ENCODE measurements at places on chromosomes 3 and 15.

- DNase-seq: no peak
These were observed 33.1 kb upstream of the CCDC50 start for GRCh38 chr3:191296041-191296541.

DNA sequence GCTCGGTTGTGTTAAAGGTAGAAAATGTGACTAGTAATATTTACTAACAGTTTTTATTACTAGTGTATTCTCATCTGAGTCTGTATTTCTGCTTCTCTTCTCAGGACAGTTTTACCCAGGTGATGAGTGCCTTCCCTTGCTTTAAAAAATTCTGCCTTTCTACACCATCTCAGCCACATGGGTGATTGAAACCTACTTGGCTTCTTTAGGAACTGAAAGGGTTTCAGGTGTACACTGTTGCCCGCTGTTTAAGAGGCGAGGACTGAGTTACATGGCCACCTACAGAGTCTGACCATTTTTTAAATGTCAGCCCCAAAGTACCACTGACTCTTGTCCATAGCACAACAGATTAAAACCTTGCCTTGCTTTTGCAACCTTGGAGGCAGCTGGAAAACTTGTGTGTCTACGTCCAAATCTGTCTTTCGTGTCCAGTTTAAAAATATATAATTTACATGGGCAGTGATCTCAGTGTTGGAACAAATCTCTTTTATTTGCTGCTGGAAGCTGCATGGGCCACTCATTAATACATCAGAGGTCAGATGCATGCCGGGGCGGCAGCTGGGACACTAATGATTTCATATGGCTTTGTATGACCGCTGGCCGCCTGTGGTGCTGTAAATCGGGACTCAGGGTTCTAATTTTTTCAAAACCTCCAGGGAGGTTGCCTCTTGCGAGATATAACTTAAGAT, 44.6 kb downstream of the TRIM71 start:
- DNase-seq: no peak

- DNase-seq: no peak
These were observed 175.6 kb upstream of the ATP10A start for GRCh38 chr15:26038693-26039092.

GRCh38 chr3:52498137-52499054, 3.3 kb downstream of the STAB1 start:
- DNase-seq: no peak

GRCh38 chr3:128824132-128824850, 55.1 kb upstream of the ACAD9 start:
- DNase-seq: no peak

DNA sequence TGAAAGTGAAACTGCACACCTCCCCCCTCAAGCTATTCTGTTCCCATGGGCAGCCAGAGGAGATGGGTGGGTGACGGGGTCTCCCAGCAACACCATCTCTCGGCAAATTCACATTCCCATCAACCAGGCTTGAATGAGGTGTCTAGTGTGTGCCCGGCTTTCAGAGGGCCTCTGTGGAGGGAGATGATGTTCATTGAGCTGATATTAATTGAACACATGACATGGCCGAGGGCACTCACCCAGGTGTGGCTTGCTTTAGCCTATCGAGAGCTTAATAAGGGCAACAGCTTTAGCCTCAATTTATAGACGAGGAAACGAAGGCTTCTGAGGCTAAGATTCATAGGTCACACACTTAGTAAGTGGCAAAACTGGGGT, 288.0 kb downstream of the UACA start:
- DNase-seq: no peak

GRCh38 chr3:139127101-139127500, 82.4 kb upstream of the PRR23C start:
- no peak for DNase-seq

GRCh38 chr3:170012683-170013400, 25.0 kb upstream of the GPR160 start:
- DNase-seq: no peak

DNA sequence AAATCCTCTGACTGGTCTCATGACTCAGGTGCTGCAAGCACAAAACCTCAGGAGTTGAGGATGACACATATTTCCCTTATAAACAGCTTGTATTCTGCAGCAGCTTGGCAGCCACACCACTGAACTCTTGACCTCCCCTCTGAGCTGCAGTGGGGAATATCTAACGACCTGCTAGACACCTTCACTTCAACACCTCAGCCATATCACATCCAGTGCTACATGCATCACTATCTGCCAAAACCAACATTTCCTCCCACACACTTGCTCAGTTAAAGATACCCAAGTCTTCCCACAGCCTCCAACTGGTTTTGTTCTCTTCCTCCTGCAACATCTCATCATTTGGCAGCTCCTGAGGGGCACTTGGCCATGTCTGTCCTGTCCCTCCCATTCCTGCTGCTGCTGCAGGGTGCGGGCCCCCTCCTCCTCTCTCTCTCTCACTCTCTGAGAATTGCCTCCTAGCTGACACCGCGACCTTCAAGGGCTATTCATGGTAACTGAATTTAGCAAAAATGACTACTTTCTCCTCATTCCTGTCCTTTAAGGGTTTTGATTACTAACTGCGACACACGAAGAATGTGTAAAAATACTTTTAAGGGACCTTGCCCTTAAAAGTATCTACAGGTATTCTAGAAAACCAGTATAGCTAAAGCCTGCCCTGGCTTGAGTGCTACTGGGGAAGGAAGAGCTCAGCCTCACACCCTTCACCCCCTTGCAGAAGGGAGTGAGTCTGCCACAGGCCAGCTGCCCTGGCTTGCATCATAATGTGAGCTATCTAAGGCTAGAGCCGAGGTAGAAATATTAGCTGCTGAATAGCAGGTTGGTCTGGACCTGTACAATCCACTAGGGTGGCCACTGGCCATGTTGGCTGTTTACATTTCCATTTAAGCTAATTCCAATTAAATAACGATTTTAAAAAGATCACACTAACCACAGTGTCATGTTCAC, 5.0 kb upstream of the CCR9 start:
- DNase-seq: no peak

- DNase-seq: no peak
These were observed 150.6 kb downstream of the PDCD6IP start for GRCh38 chr3:33949074-33949473.

DNA sequence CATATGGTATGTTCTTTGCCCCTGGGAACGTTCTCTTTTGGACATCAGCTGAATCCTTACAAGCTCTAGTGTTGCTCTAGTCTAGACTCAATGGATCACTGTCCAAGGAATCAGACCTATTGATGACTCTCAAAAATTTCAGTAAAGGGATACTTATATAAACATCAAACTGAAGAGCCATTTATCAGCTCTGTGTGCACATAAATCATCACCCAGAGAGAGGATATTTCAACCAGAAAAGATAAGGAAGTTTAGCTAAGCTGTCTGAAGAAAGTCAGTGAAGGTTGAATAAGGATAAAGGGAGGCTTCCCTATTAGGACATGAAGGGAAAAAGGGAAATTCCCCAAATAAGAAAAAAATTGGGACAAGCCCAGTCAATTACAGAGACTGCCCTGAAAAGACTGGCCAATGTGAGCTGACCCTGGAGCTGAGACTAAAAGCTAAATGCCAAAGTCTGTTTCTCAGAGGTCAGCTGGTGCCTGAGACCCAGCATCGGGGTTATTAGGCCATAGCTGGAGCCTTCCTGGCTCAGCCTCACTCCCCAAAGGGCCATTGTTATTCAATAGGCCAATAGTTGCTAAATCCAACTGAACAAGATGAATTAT, 424.1 kb upstream of the THBS1 start:
- DNase-seq: no peak

GRCh38 chr3:64837126-64837738, 149.4 kb upstream of the ADAMTS9 start:
- DNase-seq: no peak

- no peak for DNase-seq
These were observed 173.2 kb upstream of the PRICKLE2 start for GRCh38 chr3:64398476-64398875.

DNA sequence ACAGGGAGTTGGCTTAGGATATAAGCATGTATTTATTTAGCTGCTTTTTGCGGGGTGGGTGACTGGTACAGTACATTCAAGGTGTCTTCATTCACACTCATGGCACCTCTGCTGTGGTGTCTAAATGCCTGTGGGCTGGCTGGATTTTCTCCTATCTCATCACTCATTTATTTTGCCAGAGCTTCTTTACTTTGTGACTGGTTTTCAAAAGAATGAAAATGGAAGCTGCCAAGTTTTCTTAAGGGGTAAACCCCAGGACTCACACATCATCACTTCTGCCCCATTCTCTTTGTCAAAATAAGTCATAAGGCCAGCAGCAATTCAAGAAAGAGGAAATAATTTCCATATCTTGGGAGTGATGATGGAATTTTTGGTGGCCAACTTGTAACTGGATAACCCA, 493.4 kb upstream of the ALCAM start:
- DNase-seq: no peak

DNA sequence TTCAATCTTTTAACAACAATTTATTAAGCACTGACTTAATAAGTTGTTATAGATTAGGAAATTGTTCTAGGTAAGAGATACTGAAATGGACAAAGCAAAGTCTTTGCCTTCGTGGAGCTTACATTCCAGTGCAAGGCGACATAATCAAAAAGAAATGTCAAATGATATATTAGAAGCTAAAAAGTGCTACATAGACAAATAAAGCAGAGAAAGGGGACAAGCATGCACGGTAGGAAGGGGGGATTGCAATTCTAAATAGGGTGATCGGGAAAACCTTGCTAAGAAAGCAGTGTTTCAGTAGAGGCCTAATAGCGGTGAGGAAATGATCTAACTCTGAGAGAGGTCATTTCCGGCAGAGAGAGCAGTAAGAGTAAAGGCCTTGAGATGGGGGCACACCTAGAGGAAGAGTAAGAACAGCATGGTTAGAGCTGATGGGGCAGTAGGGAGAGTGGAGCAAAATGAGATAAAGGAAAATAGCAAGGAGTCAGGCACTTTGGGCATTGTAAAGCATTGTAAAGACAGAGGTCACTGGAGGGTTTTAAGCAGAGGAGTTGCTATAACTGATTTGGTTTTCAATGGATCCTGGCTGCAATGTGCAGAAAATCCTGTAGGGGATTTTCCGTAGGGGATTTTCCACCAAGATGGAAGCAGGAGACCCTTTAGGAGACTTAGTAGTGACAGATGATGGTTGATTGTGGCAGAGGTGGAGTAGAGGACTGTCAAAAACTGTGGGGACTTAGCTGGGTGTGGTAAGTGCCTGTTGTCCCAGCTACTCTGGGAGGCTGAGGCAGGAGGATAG, 71.7 kb upstream of the CFAP20DC start:
- no peak for DNase-seq

DNA sequence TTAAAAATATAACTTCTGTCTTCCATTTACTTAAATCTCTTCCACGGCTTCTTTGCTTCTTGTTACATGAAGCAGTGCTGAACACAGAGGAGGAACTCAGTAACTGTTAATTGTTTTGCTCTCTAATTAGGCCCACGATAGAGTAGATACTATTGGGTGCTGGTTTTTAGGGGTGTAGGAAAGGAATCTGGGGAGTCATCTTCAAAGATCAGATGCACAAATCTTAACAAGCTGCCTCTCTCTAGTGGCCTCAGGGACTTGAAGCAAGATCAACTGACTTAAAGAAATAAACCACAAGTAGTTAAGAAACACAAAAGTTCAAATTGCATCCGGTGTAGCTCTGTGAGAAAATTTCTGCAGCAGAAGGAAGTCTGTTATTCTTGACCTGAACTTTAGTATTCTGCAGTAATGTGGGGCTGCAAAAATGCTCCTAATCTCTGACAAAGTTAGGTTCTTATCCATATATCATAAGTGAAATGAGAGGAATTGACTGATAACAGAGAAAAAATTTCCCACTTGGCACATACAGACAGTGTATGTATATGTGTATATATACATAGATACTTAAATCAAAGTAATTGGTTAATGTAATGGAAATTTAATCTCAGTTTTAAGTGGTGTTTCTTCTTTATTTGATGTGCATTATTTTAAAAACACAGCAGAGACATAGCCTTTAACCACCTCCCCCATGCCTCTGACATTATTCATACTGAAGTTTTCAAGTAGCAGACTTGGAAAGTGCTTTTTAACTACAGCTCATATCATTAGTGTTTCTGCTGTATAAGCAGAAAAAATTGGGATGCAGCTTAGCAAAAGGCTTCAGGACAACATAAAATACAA, 51.8 kb downstream of the CHST2 start:
- DNase-seq: no peak

- no peak for DNase-seq
These were observed 4.0 kb upstream of the AEN start for GRCh38 chr15:88617031-88617722.

GRCh38 chr15:78630886-78631633, 9.9 kb downstream of the CHRNB4 start:
- DNase-seq: no peak

DNA sequence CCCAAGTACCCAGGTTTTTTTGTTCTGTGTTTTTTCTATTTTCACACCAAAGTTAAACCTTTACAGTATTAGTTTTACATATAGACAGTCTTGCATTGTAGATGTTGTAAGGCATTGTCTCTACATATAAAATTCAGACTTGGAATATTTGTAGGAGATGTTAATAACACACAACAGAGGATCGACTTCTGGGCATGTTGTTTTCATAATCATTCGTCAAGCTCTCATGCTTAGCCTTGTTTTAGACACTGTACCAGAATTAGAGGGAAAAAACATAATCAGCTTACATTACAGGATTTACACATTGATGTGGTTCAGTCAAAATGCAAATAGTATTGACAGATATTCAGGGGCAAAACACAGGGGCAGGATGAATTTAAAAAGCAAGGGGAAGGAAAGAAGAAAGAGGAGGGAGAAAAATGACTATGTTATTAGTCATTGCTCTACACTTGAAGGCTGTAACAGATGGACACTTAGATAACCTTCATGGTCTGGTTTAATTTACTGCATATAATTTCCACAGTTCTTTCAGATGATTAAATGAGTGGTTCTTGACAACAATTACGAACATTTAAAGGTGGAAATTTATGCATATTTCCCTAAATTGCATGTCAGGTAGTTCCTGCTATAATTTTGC, 7.5 kb downstream of the CMSS1 start:
- no peak for DNase-seq

DNA sequence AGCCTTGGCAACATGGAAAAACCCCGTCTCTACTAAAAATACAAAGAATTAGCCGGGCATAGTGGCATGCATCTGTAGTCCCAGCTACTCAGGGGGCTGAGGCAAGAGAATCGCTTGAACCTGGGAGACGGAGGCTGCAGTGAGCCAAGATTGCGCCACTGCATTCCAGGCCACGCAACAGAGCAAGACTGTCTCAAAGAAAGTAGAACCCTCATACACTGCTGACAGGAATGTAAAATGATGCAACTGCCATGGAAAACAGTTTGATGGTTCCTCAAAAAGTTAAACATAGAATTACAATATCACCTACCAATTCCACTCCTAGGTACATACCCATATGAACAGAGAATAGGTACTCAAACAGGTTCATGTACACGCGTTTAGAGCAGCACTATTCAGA, 158.9 kb downstream of the TBC1D5 start:
- no peak for DNase-seq

- DNase-seq: no peak
These were observed 9.3 kb downstream of the GRAMD1C start for GRCh38 chr3:113847664-113848461.

Data from stimulated activated CD8-positive, alpha-beta memory T cell treated with anti-CD3 and anti-CD28 coated beads, Interleukin-4, amount 100 ng/mL, for 4 hours (primary cell).